ENCODE measurements at places on chromosomes 4 and X.
A peak's percentile ranks its signal among the peaks of the same experiment; 100 is the strongest.

DNA sequence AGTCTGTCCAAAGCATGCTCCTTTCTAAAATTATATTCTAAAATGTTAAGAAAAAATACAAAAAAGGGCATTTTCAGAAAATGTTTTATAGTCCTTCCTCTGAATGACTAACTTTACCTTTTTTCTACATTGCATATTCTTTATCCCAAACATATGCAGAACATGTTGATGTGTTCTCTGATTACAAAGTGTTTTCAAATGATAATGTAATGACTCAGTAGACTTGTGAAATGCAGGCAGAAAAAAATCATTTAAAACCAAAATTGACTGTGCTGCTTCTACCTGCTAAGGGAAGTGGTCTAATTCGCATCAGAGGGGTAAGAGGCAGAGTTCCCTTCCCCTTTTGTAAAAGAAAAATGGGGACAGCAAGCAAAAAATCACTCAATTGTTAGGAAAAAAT is 22.7 kb upstream of the YTHDC1 start:
- DNase-seq = no peak

GRCh38 chrX:113956936-113957335 is 627.0 kb upstream of the HTR2C start:
- DNase-seq = no peak

DNA sequence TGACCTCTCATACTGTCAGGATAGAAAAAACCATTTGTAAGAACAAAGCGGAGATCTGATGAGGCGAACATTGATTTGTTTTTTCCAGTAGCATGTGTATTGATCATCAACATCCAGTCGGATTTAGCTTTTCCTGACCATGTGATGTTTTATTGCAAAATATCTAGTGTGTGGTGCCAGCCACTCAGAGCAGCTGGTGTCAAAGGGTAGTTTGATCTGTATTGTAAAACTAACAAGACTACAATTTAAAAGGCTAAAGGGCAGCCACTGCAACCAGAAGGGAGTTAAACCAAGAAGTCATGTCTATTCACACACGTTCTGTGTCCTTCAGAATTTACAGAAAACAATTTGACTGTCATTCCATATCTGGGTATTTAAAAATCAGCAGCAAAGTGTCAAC is 719.0 kb upstream of the FRG1 start:
- DNase-seq = no peak

- no peak for DNase-seq
Observed at GRCh38 chrX:150240643-150240970, 122.5 kb upstream of the MAMLD1 start.

- DNase-seq = no peak
Observed at GRCh38 chr4:144656850-144657249, 10.9 kb downstream of the HHIP start.

DNA sequence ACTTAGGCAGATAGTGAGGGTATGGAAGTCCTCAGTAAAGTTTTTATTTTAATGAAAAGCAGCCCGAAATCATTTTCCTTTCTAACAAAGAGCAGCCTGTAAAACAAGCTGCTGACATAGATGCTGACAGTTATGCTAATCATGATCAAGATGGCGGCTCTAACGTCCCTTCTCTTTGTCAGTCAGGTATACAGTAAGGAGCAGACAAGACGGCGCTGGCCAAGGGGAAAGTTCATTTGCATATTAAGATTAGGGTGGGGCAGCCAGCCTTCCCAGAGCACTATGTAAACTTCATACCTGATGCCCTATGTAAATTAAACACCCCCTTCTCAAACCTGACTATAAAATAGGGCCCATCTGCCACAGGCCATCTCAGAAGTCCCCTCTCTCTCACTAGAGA is 76.9 kb downstream of the MAGEB10 start:
- no peak for DNase-seq

DNA sequence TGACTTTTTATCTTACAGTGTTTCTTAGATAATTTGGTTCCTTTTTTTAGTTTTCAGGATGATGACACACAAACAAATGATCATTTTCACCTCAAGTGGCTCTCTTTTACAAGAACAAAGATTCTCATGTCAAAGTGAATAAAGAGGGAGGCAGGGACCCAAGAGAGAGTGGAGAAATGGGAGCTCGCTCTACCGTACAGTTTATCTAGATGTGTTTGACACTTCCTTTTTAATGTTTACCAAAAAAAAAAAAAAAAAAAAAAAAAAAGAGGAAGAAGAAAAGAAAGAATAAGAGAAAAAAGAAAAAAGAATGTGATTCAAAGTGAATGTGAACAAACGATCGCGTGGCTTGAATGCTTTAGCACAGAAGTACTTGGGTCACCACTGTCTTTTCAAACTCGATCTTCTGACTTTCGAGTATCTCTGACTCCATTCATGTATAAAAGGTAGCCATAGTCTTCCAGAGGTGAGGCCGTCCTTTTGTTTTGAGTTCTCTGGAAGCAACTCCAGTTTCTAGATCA is 75.6 kb upstream of the GRXCR1 start:
- DNase-seq = no peak

DNA sequence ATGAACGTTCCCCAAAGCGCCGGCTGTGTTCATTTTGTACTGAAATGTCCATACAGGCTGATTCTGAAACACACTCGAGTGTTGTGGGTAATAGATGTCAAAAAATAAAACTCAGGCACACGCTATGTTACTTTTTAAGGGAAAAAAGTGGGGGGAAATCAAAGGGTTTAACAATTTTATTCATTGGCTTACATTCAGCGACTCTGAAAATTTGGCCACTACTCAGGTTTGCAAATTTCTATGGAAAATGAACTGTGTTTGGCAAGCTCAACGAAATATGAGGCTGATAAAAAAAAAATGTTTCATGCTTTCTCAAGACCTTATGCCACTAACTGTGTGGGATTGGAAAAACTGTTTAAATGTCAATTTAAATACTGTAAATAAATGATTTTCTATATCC is 18.5 kb downstream of the AMELX start:
- no peak for DNase-seq

- no peak for DNase-seq
Observed at GRCh38 chrX:31658360-31658759, 586.5 kb upstream of the FTHL17 start.

- no peak for DNase-seq
Observed at GRCh38 chr4:82357640-82358039, 16.2 kb downstream of the HNRNPD start.

DNA sequence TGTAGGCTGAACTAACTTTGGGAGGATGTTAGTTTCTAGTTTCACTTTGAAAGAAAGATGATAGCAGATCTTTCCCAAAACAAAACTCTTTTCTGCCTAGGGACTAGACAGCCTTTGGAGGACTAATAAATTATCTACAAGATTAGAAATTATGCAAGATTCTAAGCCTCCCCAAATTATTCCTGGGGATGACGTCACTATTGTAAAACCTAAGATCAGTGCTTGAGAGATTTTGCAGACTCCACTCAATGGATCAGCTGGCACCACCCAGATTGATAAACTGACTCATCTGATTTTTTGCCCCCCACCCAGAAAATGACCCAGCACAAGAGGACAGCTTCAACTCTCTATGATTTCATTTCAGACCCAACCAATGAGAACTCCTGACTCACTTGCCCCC is 1057.9 kb upstream of the DIAPH2 start:
- no peak for DNase-seq

GRCh38 chrX:31715675-31716074 is 643.8 kb upstream of the FTHL17 start:
- DNase-seq = no peak

DNA sequence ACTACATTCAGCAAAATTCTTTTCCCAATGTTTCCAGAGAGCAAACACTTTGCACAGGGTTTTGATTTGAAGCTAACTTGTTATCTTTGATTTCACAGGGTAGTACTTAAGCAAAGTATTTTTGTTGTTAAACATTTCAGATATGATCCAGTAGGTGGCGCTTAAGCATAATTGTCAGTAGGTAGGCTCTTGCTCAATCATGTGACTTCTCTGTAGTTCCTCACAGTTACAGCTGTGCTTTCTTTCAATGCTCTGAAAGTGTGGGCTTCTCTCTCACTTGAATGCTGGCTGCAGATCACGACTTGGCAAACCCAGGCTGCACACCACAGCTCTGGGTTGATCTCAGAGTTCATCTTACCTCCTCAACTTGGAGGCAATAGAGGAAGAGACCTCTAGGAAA is 1016.5 kb downstream of the SH3BGRL start:
- DNase-seq = no peak

- DNase-seq = no peak
Observed at GRCh38 chrX:13778916-13779315, 38.0 kb downstream of the GPM6B start.

DNA sequence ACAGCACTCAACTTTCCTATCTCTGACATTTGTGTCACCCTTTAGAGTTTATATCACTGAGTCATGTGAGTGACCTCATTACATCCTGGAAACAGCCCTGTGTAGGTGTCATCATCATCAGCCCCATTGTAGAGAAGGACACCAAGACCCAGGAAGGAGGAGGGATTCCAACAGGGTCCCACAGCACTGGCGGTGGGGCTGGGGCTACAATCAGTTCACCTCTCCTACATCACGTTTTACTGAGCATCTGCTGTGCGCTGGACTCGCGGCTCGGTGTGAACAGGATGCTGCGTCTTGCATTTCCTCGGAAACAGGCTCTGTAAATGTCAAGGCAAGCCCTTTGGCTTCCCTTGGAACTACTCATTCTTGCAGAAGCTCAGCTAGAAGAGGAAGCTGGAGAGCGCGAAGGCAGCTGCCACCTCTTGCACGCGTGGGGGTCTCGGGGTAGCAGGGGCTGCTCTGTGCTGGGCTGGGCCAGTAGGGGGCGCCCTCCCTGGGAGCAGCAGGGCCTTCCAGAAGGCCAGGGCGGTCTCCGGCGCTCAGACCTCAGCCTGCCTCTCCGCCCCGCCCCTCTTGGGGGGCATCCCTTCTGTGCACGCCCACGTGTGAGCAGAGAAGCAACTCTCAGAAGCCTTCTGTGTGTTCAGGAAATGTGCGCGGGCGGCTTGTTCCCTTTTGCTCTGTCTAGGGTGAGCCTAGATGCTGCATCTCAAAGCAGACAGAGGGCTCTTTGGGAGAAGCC is 29.0 kb downstream of the REELD1 start:
- DNase-seq = peak; percentile 51

GRCh38 chrX:153537526-153538295 is 20.3 kb downstream of the ATP2B3 start:
- DNase-seq = no peak

DNA sequence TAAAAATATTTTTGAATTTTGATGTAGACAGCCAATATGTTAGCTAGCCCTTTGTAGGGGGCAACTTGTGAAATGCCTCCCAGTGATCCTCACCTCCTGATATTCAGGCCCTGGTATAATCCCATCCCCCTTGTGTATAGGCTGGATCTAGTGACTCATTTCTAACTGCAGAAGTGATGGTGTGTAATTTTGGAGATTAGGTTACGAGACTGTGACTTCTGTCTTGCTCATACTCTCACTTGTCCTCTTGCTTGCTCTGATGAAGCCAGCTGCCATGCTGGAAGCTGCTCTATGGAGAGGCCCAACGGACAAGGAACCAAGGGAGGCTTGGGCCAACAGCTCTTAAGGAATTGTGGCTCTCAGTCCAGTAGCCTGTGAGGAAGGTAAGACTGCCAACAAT is 61.7 kb downstream of the GPR82 start:
- DNase-seq = no peak

- DNase-seq = no peak
Observed at GRCh38 chr4:171629737-171630136, 183.5 kb upstream of the GALNTL6 start.

DNA sequence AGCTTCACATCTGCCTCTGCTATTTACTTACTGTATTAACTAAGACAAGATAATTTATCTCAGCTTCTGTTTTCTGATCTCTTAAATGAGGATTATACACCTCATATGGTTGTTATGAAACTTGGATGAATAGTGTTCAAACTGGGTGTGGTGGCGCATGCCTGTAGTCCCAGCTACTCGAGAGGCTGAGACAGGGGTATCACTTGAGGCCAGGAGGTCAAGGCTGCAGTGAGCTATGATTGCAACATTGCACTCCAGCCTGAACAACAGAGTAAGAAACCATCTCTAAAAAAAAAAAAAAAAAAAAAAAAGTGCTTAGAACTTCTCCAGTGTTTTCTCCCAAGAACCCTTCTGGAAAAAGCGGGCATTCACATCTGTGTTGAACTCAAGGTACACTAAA is 19.8 kb upstream of the KLF3 start:
- no peak for DNase-seq

DNA sequence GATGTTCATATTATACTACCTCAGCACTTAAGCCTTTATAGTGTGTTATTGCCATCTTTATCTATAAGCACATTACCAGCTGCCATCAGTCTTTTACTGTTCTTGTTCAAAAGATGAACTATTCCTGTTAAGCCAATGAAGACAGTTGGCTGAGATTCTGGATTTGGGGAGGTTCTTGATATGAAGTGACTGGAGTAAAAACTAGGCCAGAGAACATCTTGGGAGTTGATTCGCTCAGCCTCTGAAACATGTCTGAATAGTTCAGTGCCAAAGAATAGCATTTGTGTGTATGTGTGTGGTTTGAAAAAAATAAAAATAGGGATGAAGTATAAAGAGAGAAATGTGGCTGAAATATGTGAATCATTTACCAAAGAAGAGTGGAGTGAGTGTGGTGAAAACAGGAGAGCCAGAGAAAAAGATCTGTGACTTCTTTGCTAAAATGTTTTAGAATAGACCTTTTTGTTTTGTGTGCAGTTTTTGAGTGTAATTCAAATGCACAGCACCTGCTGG is 15.2 kb downstream of the EXOC1 start:
- no peak for DNase-seq

DNA sequence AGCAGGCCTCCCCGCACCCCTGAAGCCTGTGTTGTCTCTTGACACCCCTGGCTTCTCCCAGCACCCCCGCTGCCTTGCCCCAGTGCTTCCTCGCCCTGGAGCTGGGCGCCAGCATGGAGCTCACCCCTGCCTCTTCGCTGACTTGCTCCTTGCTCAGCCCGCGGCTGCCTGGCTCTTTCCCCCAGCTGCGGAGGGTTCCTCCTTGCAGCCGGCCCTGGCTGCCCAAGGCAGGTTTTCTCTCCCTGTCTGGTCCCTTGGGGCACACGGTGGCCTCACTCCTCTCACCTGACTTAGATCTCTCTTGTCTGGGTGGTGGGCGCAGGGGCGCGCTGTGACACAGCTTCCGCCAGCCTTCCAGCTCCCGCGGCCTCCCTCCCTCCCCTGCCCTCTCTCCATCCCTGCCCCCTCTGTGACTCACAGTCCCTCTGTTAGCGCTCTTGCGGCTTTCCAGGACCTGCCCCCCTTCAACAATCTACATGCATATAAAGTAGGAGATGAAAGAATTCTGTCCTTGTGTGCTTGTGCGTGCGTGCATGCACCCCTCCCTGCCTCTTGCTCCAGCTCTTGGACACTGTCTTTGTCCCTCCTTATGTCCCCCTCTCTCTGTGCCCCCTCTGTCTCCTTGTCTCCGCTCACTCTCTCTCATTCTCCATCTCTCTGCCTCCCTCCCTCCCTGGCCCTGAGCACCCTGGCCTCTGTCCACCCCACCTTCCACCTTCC is 2.2 kb downstream of the PLXNB3 start:
- DNase-seq = peak; percentile 8

GRCh38 chrX:39705290-39705689 is 392.5 kb downstream of the BCOR start:
- no peak for DNase-seq
